T-helper 2 cell treated with Interferon-gamma antibody and Interleukin-4, amounts not matched to agents 5 μg/mL and 100 μg/mL, for 36 hours (primary cell): ENCODE measurements at places on chromosomes 11 and 22.

DNA sequence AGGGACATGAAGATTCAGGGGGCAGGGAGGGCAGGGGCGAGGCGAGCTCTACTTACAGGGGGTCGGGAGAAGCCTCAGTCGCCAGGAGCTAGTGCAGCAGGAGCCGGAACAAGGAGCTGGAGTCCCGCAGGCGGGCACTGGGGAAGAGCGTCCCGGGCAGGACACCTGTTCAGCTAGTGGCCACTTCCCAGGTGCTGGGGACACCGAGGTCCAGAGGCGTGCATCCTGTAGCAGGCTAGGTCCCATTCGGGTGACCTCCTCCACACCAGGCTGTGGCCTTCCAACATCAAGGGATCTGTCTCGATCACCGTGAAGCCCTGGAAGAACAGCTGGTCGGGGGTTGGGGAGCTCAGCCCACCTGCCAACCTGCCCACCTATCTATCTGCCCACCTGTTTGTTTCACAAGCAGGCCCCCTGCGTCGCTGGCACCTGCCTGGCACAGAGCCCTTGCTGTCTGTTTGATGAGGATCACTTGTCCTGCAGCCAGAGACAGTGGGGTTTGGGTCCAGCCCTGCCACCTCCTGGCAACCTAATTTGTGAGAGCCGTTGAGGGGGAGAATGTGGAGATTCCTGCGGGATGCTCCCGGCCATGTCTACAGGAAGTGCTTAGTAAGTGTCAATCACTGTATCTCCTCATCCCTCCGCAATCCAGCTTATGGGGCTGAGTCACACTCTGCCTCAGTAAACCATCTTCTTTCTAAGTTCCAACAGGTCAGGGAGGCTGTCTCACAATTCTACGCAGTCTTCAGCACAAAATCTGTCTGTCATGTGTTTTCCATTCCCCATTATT, 940.9 kb downstream of the BRD1 start:
- no peak for DNase-seq
- H3K4me1 ChIP-seq, result no peaks in the 10 kb centered on the region
- H3K27me3 ChIP-seq, result no peaks in the 10 kb centered on the region
- no peak overlapping the region for H3K4me3 ChIP-seq
- H3K36me3 ChIP-seq, result no peaks in the 10 kb centered on the region

DNA sequence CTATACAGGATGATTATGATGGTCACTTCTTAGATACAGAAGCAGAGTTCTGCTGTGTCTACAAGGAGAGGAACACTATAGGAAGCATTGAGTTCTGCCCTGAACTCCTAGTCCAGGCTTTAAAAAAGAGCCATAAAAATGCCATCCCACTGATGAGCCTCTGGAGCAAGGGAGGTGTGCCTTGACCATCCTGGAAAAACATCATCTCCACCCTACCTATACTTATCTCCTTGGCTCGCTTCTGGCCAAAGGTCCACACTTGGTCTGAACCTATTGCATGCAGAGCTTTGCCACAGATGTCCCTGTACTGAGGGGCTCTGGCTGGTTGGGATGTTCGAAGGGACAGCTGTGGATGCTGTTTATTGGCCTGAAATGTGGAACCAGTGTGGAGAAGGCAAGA, 4.3 kb upstream of the PEX26 start:
- no peak overlapping the region for H3K4me3 ChIP-seq
- peaks cover 11% of the 10 kb centered on the region for H3K27me3 ChIP-seq
- H3K36me3 ChIP-seq, result peaks cover under 1% of the 10 kb centered on the region
- H3K4me1 ChIP-seq, result peaks cover 12% of the 10 kb centered on the region
- DNase-seq, result no peak

- peak; percentile 74 for DNase-seq
- no peak overlapping the region for H3K4me3 ChIP-seq
- H3K27me3 ChIP-seq, result peaks cover 4% of the 10 kb centered on the region
- no peak overlapping the region for H3K27ac ChIP-seq
- H3K36me3 ChIP-seq, result no peaks in the 10 kb centered on the region
Observed at GRCh38 chr22:20156611-20157429, 6.0 kb upstream of the CCDC188 start.

GRCh38 chr22:47035425-47035881, 273.0 kb downstream of the TBC1D22A start:
- no peak overlapping the region for H3K4me3 ChIP-seq
- H3K27ac ChIP-seq, result no peak overlapping the region
- DNase-seq, result no peak
- H3K4me1 ChIP-seq, result no peaks in the 10 kb centered on the region
- H3K27me3 ChIP-seq, result no peaks in the 10 kb centered on the region

DNA sequence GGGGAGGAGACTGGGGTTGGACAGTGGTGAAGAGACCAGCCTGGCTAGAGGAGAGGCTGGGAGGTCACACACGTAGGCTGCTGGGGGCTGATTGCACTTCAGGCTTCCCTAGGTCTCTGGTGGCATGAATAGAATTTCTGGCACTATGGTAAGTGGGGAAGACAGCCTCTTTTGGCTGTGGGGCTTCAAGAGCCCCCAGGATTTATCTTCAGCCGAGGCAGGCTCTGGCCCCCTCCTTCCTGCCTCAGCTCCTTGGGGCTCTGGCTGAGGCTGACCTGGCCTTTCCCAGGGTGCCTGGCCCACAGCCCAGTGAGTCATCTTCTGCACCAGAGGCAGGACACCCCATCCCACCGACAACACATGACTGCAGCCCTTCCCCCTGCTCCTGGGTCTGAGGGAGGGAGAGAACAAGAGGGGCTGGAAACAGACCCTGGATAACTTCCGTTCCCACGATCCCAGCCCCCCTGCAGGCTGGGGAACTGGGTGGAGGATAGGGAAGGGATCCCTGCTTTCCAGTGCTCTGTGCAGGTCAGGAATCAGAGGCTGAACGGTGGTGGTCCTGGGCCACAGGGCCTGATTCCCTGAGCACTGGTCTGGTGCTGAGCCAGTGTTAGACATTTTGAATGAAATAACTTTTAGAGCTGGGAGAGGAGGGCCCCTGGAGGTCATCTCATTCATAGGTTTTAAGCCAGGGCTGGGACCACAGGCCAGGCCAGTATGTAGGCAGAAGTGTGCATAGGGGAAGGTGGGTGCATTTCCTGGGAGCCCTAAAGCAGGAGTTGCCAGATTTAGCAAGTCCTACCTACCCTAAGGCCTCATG, 26.5 kb downstream of the ARHGEF17 start:
- no peak for DNase-seq
- H3K4me3 ChIP-seq, result no peak overlapping the region
- no peak overlapping the region for H3K27ac ChIP-seq
- H3K36me3 ChIP-seq, result no peaks in the 10 kb centered on the region
- H3K4me1 ChIP-seq, result no peaks in the 10 kb centered on the region

GRCh38 chr11:72370201-72370600, 64.1 kb downstream of the CLPB start:
- no peak for DNase-seq
- peaks cover 10% of the 10 kb centered on the region for H3K36me3 ChIP-seq
- H3K4me3 ChIP-seq, result no peak overlapping the region
- H3K27ac ChIP-seq, result no peak overlapping the region

DNA sequence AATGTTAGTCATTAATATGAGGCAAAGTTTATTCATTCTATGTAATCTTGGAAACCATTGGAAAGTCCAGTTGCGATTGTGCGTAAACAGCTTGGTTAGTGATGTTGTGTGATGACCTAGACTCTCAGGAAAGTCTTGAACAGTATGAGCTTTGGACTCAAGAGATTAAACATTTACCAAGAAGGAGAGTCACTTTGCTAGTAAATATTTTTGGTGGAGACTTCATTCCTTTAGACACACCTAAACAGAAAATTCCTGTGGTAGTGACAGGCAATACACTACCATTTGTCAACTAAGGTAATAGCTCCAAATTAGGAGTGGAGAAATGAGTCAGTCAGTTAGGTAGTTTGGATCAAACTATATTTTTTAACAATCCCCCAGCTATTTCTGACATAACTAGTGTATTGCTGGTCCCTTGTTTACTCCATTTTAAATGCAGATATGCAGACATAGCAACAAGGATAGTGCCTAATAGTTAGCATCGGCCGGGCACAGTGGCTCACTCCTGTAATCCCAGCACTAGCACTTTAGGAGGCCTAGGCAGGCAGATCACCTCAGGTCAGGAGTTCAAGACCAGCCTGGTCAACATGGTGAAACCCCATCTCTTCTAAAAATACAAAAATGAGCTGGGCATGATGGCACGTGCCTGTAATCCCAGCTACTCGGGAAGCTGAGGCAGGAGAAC, 89.3 kb downstream of the ARHGAP42 start:
- no peak overlapping the region for H3K27ac ChIP-seq
- H3K4me1 ChIP-seq, result no peaks in the 10 kb centered on the region
- no peaks in the 10 kb centered on the region for H3K27me3 ChIP-seq
- H3K36me3 ChIP-seq, result no peaks in the 10 kb centered on the region

- no peaks in the 10 kb centered on the region for H3K27me3 ChIP-seq
- no peak overlapping the region for H3K27ac ChIP-seq
- H3K36me3 ChIP-seq, result no peaks in the 10 kb centered on the region
- H3K4me3 ChIP-seq, result no peak overlapping the region
- H3K4me1 ChIP-seq, result no peaks in the 10 kb centered on the region
Observed at GRCh38 chr11:7262672-7263071, 11.0 kb downstream of the SYT9 start.

GRCh38 chr11:66883016-66883965, 26.4 kb downstream of the LRFN4 start:
- no peak overlapping the region for H3K4me3 ChIP-seq
- H3K36me3 ChIP-seq, result no peaks in the 10 kb centered on the region
- H3K27ac ChIP-seq, result no peak overlapping the region
- peak; percentile 41 for DNase-seq
- H3K27me3 ChIP-seq, result no peaks in the 10 kb centered on the region
- H3K4me1 ChIP-seq, result peaks cover 7% of the 10 kb centered on the region

DNA sequence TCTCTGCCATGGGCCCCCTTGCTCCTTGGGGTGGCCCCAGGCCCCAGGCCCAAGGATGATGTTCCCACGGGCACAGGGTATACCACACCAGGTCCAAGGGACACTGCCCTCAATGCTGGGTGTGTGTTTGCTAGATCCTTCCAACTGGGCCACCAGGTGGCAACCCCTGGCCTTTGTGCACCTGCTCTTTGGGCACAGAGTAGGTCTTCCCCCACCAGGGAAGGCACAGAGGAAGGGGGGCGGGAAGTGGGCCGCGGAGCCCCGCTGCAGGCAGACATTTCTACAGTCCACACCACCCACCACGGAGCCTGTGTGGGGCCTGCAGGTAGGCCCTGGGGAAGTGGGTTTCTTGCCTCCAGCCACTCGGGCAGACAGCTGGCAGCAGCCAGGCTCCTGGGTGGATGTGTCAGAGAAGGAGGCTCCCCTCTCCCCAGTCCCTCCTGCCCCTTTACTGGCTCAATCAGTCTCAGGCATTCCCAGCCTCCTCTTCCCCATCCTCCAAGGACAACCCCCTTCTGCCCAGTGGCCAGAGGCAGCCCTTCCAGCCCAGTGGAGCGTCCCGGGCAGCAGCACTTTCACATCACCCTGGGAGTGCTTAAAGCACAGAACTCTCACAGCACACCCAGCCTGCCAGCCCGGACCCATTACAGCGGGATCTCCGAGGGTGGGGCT, 21.6 kb downstream of the MAFF start:
- H3K4me3 ChIP-seq, result no peak overlapping the region
- no peak for DNase-seq
- H3K36me3 ChIP-seq, result peaks cover 2% of the 10 kb centered on the region
- H3K27me3 ChIP-seq, result no peaks in the 10 kb centered on the region
- no peak overlapping the region for H3K27ac ChIP-seq
- H3K4me1 ChIP-seq, result peaks cover 7% of the 10 kb centered on the region

DNA sequence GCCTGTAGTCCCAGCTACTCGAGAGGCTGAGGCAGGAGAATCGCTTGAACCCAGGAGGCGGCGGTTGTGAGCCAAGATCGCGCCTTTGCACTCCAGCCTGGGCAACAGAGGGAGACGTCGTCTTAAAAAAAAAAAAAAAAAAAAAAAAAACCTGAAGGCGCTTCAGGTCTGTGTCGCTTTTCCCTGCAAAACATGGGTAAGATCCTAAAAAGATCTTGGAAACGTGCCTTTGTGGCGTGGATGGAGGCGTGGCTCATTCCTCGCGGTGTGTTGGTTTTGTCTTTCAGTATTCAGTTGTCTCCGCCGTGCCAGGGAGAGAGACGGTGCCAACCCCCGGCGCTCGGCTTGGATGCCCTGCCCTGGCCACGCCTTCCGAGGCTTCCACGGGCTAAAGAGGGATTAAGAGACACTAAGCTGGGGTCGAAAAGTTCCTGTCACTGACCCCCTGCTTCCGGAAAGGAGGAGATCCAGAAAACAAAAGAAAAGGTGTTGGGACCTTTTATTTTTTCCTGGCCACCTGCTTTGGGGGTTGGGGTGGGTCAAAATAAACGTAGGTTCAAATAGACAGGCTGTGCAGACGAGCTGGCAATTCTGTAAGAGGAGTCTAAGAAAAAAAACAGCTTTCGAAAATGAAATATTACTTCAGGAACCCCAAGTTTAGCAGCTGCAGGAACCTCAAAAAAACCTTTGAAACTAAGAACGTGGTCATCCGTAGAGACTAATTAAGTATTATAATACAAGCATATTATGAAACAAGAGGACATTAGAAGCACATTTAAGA, 1.1 kb upstream of the SLC35F2 start:
- H3K27ac ChIP-seq, result peak overlapping the region; percentile 71
- H3K4me1 ChIP-seq, result peaks cover 19% of the 10 kb centered on the region
- no peaks in the 10 kb centered on the region for H3K36me3 ChIP-seq
- peak overlapping the region; percentile 92 for H3K4me3 ChIP-seq
- peak; percentile 7 for DNase-seq

DNA sequence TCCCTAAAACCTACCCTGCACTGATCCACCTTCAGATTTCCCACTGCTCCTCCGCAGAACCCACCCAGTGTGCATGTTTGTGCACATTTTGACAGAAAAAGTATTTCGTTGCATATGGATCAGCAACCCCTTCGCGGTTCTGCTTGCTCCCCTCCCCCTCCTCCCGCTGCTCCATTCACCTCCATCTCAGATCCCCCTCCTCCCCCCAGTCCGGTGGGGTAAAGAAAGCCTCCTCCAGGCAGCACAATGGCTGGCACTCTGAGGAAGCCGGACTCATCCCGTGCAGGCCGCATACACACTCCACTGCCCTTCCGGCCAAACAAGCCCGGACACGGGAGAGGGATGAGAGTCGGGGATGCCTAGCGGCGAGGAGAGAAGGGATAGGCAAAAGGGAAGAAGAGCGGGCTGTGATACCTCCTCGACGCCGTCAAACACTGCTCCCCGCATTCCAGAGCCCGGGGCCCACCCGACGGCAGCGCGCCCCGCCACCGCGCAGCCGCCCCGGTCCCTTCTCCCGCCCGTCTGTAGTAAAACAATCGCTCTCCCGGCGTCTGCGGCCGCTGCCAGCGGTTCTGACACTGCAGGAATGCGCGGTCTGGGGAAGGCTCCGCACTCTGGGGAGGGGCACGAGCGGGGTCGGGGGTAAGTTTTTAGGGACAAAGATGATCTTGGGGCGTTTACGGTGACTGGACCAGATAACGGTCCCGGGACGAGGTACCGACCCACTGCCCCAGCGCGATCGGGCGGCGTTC, 915 bp downstream of the FEZ1 start:
- no peaks in the 10 kb centered on the region for H3K36me3 ChIP-seq
- peak overlapping the region; percentile 76 for H3K4me3 ChIP-seq
- H3K27me3 ChIP-seq, result peaks cover 54% of the 10 kb centered on the region
- H3K4me1 ChIP-seq, result peaks cover 17% of the 10 kb centered on the region
- no peak overlapping the region for H3K27ac ChIP-seq

DNA sequence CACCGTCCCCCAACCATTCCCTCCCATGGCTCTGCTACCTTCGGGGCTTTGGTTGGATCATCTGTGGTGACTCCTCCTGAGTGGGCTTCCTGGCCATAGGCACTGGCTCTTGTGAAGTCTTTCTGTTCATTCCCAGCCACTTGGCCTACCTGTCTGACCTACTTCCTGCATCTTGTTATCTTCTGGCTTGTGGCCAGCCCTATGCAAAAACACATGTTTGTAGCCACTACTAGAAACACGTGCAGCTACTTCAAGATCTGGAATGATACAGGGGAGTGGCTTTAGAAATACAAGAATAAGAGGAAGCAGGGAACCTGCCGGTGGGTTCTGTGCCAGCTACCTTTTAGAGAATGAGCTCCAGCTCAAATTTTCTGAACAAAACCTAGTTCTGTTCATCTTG, 20.9 kb downstream of the RCOR2 start:
- DNase-seq, result no peak
- peaks cover 60% of the 10 kb centered on the region for H3K36me3 ChIP-seq
- H3K4me1 ChIP-seq, result peaks cover 25% of the 10 kb centered on the region
